ENCODE measurements at places on chromosomes 4 and X.
A peak's percentile ranks its signal among the peaks of the same experiment; 100 is the strongest.

GRCh38 chr4:38601244-38601915 is 62.6 kb upstream of the KLF3 start:
- no peak for DNase-seq
- H3K27me3 ChIP-seq, result no peaks in the 10 kb centered on the region
- H3K27ac ChIP-seq, result no peak overlapping the region
- no peaks in the 10 kb centered on the region for H3K4me1 ChIP-seq

GRCh38 chr4:169407217-169407845 is 136.6 kb upstream of the SH3RF1 start:
- H3K36me3 ChIP-seq, result no peaks in the 10 kb centered on the region
- H3K27me3 ChIP-seq, result no peaks in the 10 kb centered on the region
- no peak overlapping the region for H3K4me3 ChIP-seq
- DNase-seq, result no peak

GRCh38 chrX:16023790-16024734 is 99.3 kb upstream of the GRPR start:
- H3K27me3 ChIP-seq, result 0 out of 2 replicates have a peak, but pooled peaks cover 2% of the 10 kb centered on the region
- H3K27ac ChIP-seq, result peak overlapping the region; percentile 24
- H3K36me3 ChIP-seq, result no peaks in the 10 kb centered on the region
- DNase-seq, result peak; percentile 77

- DNase-seq, result no peak
- H3K4me1 ChIP-seq, result no peaks in the 10 kb centered on the region
- no peak overlapping the region for H3K27ac ChIP-seq
- peaks cover 7% of the 10 kb centered on the region for H3K27me3 ChIP-seq
These were observed 41.5 kb upstream of the CYP4V2 start for GRCh38 chr4:186149872-186150271.

- no peaks in the 10 kb centered on the region for H3K36me3 ChIP-seq
- no peak for DNase-seq
- H3K27ac ChIP-seq, result peak overlapping the region; percentile 67
- H3K4me3 ChIP-seq, result no peak overlapping the region
- no peaks in the 10 kb centered on the region for H3K27me3 ChIP-seq
These were observed 4.6 kb upstream of the SOWAHD start for GRCh38 chrX:119753639-119754257.

GRCh38 chr4:119299741-119300100 is 22.2 kb downstream of the FABP2 start:
- DNase-seq, result peak; percentile 32
- H3K4me1 ChIP-seq, result no peaks in the 10 kb centered on the region
- H3K27ac ChIP-seq, result peak overlapping the region; percentile 77
- no peaks in the 10 kb centered on the region for H3K36me3 ChIP-seq

DNA sequence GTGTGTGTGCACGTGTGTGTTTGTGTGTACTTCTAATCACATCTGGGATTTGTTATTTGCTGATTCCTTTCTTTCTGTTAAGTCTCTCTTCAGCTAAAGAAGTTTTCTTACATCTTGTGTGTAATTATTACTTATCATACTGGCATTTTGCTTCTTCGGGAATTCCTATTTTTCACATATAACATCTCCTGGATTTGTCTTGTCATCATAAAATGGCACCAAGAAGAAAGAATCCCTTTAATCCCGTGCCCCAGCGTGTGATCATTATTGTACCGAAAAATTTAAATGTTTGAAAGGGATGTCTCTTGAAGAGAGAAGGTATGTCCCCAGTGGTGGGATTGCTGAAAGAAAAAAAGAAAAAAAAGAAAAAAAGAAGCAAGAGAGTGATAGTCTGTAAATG is 72.3 kb downstream of the ZFX start:
- no peak overlapping the region for H3K27ac ChIP-seq
- no peak for DNase-seq
- H3K4me3 ChIP-seq, result no peak overlapping the region
- no peaks in the 10 kb centered on the region for H3K36me3 ChIP-seq

GRCh38 chr4:82721819-82722423 is 76.7 kb downstream of the SCD5 start:
- H3K4me3 ChIP-seq, result no peak overlapping the region
- no peak for DNase-seq
- no peaks in the 10 kb centered on the region for H3K4me1 ChIP-seq
- no peaks in the 10 kb centered on the region for H3K27me3 ChIP-seq

DNA sequence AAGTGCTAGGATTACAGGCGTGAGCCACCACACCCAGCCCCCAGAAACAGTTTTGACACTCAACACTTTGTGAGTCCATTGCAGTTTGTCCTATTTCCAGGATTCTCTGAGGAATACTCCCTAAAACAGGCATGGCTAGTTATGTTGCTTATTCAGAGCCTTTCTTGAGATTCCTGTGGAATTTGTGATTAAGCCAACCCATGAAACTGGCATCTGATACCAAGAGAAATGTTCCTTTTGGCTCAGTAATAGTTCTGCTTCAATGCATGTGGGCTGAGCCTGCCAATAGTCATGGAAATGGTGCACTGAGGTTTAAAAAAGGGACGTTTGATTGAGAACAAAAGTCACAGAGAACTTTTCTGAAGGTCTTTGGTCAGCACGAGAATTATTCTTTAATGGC is 241.7 kb downstream of the PPP1R2C start:
- H3K27ac ChIP-seq, result no peak overlapping the region
- H3K4me1 ChIP-seq, result no peaks in the 10 kb centered on the region

DNA sequence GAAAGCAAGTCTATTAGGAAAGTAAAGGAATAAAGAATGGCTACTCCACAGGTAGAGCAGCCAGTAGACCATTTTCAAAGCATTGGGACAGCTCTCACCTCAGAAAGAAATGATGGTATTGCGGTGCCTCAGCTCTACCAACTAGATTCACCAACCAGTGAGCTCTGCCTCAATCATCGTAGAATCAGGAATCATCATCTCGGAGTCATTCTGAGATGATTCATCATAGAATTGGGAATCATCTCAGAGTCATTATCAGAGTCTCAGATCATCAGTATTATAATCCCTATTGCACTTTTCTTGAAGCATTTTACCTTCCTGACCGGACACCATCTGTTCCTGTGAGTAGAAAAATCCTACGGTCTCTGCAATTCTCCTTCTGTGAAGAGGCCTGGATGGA is 17.5 kb upstream of the SAT1 start:
- no peaks in the 10 kb centered on the region for H3K27me3 ChIP-seq
- no peaks in the 10 kb centered on the region for H3K4me1 ChIP-seq
- no peak for DNase-seq
- no peak overlapping the region for H3K4me3 ChIP-seq
- H3K36me3 ChIP-seq, result no peaks in the 10 kb centered on the region

GRCh38 chrX:85084770-85085393 is 81.2 kb downstream of the APOOL start:
- no peak overlapping the region for H3K4me3 ChIP-seq
- H3K27ac ChIP-seq, result no peak overlapping the region
- no peaks in the 10 kb centered on the region for H3K27me3 ChIP-seq
- no peaks in the 10 kb centered on the region for H3K36me3 ChIP-seq

DNA sequence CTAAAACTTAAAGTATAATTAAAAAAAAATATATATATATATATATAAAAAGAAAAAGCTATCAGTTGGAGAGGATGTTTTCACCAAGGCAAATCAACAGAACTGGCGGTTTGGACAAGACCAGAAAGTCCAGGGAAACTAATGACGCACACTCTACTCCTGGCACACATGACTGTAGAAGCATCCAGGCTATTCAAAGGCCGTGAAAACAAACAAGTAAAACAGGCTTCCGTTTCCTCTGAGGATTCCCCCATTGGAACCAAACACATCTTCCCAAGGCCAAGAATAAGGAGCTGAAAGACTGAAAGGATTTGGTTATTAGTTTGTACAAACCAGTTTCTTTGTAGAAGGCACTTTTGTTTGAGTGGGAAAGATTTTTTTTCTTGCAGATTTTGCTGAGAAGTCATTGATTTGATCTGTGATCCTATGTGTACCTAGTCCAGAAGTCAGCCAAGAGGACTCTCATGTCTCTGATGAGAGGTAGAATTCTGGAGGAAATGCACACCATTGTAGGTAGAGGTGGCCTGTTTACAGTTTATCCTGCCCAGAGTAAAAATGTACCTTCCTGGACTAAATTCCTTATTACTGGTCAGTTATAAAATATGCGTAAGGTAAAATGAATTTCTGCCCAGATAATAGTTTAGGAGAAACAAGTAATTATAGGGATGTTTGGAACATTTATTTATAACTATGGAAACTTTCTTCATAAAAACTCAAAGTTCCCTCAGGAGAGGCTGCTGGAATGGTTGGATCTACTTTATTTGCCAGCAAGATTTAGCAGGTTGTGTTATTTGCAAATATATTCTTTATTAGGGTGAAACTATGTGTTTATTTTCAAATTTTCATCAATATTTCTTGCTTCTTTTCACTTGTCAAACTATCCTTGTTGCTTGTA is 66.5 kb downstream of the DMP1 start:
- no peaks in the 10 kb centered on the region for H3K27me3 ChIP-seq
- no peak overlapping the region for H3K4me3 ChIP-seq
- no peak for DNase-seq
- H3K36me3 ChIP-seq, result no peaks in the 10 kb centered on the region

DNA sequence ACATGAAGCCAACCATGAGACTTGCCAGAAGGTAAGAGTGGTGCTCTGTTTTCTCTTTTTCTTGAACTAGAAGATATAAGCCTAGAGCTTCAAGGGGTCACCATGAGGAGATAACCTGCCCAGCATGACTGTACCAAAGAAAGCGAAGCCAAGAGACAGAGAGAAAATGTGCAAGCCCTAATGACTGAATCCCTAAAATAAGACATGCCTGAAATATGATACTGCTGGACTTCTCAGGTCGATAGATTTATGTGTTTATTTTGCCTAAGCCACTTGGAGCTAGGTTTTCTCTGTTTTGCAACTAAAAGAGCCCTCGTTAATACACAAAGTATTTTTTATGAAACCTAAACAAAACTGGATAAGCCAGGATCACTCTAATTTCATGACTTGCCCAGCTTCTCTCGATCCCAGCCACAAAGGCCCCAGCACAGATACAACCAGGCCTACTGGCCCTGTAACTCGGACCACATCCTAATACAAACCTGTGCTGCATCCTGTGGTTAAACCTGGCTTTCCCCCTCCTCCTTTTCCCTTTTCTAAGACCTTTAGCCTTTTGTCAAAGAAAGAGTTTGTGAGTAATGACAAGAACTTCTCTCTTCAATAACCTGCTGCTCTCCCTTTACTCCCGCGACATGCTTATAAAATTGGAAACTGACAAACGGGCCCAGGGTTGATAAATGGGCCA is 185.8 kb downstream of the APBB2 start:
- H3K36me3 ChIP-seq, result no peaks in the 10 kb centered on the region
- DNase-seq, result peak; percentile 15
- H3K27ac ChIP-seq, result peak overlapping the region; percentile 53
- no peaks in the 10 kb centered on the region for H3K4me1 ChIP-seq
- no peak overlapping the region for H3K4me3 ChIP-seq
- H3K27me3 ChIP-seq, result no peaks in the 10 kb centered on the region

GRCh38 chr4:83089410-83090157 is 24.9 kb downstream of the PLAC8 start:
- no peaks in the 10 kb centered on the region for H3K27me3 ChIP-seq
- no peak overlapping the region for H3K4me3 ChIP-seq
- H3K4me1 ChIP-seq, result no peaks in the 10 kb centered on the region

Measured in GM12878 (cell line).